Nucleus accumbens (tissue), 56 donors: ENCODE measurements at places on chromosomes 4 and X.
A peak's percentile ranks its signal among the peaks of the same experiment; 100 is the strongest.

- no peak for DNase-seq
Observed at GRCh38 chr4:182303847-182304246, 60.6 kb downstream of the TENM3 start.

DNA sequence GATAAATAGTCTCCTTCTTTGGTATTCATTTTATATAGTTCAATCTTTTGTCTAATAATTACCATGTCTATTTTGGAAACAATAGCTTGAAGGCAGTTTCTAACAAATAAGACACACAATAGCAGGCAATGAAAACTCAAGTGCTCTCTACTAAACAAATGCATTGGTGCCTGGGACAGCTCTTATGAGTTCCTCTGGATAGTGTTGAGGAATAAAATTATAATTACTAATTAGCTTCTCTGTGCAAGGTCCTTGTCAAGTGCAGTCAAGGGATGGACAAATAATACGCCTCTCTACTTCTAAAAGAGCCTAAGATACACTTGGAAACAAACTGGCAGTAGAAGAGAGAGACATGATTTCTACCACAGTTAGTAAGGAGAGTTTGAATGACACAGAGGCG lies 229.0 kb upstream of the GLRA2 start:
- DNase-seq = no peak

GRCh38 chr4:8352368-8353157 lies 83.0 kb downstream of the HTRA3 start:
- no peak for DNase-seq

- DNase-seq = peak; percentile 40
Observed at GRCh38 chr4:80072744-80073472, at the start of gene ANTXR2. TSS of gene ANTXR2 (minus strand) at chr4:80073229. CDS start at chr4:80072560, 669 bp downstream.

- no peak for DNase-seq
Observed at GRCh38 chrX:57640674-57641016, 39.4 kb downstream of the NLRP2B start.

DNA sequence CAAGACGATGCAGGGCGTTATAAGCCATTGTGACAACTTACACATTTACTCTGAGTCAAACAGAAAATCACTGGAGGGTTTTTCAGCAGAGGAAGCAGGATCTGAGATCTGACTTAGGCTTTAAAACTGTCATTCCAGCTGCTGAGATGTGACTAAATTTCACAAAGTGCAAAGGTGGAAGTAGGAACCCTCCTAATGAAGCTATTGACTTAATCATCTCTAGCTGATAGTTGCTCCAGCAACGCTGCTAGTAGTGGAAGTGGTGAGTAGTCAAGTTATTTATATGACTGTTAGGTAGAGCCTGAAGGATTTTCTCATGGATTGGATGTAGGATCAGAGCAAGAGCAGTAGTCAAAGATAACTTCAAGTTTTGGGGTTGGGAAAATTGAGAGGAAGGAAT lies 218.6 kb downstream of the GRID2 start:
- DNase-seq = no peak

DNA sequence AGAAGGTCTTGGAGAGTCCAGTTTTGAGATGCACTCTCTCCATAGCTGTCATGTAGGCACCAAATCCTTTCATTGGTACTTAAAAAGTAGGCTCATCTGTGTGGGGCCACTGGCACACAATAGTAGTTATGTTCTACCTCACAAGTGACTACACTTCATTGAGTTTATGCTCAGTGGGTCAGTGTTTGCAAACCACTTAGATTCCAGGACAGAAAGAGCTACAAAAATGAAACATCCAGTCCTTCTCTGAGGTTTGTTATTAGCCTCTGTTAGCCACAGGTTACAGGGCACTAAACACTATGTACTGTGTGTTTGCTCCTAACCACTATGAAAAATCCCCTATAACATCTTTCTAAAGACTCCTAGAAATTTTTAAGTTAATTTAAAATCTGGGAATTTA lies 13.8 kb downstream of the RAB28 start:
- no peak for DNase-seq

- DNase-seq = no peak
Observed at GRCh38 chr4:761739-762138, 56.1 kb downstream of the PCGF3 start.

- DNase-seq = no peak
Observed at GRCh38 chrX:80181079-80181478, 166.5 kb downstream of the TBX22 start.

DNA sequence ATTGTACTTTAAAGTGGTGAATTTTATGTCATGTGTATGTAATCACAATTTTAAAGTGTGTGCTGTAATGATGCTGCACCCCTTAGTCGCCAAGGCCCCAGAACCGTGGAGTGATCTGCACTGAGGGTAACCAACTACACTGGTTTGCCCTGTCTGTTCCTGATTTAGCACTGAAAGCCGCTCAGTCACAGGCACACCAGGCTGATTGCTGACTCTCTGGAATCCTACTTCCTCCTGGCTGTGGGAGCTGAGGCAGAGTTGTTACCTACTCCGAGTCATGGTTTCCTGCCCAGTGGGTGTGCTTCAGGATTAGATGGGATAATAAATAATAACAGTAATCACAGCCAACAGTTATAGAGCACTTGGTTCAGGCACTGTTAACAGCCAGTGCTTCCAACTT lies 645.4 kb downstream of the BCOR start:
- DNase-seq = no peak

- DNase-seq = no peak
Observed at GRCh38 chr4:2804973-2805501, 12.2 kb downstream of the SH3BP2 start.

GRCh38 chr4:153342751-153343552 lies 1.5 kb upstream of the MND1 start:
- DNase-seq = no peak

DNA sequence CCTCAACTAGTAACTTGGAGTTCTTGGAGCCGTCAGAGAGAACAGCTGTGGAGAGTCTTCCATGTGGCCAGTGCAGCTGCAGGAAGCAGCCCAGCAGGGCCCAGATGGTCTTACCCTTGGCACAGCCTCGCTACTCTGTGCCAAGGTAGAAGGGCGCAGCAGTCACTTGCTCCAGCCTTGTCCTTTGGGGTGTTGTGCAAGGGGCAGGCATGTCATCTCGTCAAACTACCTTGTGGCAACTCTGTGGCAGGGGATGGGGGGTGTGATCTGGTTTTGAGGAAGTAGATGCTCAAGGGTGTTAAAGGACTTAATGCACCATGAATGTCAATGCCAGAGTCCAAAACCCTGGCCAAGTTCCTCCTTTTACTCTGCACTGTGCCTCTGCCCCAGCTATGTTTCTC lies 34.2 kb upstream of the TBC1D14 start:
- peak; percentile 34 for DNase-seq

- DNase-seq = no peak
Observed at GRCh38 chr4:90582087-90582486, 454.9 kb downstream of the CCSER1 start.

- DNase-seq = no peak
Observed at GRCh38 chr4:159229164-159229563, 126.3 kb downstream of the RAPGEF2 start.

GRCh38 chrX:40076750-40077575 lies 20.8 kb downstream of the BCOR start:
- no peak for DNase-seq

DNA sequence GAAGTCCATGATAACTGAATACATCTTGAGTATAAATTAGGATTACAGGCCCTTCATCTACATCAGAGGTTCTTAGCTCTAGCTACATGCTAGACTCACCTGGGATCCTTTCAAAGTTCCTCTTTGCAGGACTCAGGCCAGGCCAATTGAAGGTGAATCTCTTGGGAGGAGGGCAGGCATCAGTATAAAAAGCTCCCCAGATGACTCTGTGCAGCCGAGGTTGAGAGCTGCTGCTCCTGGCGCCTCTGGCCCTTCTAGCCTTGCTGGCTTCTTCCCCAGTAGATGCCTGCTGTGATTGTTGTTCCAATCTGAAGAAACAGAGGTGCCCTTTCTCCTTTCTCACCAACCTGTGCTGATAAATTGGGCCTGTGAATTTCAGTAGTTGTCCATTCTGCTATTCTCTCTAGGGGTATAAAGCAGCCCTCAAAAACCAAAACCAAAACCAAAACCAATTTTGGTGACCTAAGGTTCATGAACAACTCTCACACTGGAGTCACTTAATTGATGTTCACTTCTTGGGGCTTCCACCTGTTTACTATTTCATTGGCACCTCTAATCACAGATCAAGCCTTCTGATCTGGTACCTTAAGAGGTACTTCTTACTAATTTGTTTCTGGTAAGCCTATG lies 78.7 kb downstream of the SUPT20HL2 start:
- no peak for DNase-seq

DNA sequence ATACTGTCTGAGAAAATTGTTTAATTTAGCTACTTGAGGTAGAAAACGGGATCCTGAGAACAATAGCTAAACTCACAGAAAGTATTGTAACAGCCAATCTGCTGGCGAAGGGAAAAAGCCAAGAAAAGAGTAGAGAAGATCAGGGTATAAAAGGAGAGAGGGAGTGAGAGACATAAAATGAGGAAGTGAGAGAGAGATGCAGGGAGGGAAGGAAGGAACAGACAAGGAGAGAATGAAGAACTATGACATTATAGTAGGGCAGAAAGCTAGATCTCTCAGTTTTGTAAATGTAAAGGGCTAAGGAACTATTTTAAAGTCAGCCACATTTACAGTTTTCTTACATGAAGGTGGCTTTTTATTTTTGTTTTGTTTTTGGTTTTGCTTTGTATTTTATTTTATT lies 1.6 kb upstream of the GIMD1 start:
- no peak for DNase-seq

DNA sequence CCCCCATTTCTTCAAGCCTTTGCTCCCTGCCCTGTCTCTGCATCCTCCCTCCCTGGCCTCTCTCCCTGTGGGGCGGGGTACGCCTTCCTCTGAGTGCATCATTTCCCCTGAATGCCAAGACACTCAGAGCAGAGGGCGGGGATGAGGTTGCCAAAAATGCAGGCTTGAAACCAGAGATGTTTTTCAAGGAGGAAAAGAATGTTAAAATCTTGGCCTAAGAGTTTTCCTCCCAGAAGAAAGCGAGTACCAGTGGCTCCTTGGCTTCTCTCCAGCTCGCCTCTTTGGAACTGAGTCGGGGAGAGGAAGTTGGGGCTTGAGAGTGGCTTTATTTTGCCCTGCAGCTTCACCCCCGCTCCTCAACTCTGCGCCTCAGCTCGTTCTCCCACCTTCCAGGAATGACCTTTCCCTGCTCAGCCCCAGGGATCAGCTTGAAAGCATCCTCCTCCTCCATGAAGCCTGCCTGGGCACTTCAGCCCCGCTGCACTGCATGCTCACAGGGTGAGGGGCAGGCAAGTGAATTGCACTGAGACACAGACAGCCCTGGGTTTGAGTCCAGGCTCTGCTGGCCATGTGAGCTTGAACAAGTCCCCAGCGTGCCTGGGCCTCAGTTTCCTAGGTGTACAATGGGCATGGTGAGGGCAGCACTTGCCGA lies 57.5 kb upstream of the SORCS2 start:
- DNase-seq = no peak

DNA sequence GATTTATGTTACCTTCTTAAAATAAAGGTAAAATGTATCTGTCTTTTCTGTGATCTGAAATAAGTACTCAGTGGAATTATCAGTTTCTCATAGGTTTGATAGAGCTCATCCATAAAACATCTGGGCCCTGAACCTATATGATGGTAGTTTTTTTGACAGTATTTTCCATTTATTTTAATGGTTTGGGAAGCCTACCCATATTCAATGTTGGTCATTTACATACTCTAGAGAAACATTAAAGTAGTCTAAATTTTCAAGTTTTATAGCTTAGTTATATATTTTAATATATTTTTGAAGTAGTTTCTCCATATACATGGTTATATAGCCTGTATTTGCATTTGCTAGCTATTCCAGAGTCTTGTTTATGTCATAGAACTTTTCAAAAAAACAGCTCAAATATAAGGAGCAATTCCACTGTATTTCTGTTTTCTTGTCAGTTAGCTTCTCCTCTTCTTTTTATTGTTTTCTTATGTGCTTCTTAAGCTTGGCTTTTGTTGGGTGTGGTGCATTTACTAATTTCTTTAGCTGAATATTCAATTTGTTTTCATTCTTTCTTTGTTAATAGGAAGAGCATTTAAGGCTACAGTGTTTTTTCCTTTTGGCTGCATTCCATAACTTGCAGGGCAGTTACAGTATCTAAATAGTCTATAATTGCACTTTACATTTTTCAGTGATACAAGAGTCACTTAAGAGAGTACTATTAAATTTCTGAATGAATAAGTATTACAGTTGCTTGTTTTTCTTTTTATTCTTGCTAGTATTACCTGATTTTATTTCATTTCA lies 181.4 kb downstream of the DKK2 start:
- no peak for DNase-seq

- DNase-seq = no peak
Observed at GRCh38 chrX:115531818-115532403, 29.1 kb upstream of the PLS3 start.

DNA sequence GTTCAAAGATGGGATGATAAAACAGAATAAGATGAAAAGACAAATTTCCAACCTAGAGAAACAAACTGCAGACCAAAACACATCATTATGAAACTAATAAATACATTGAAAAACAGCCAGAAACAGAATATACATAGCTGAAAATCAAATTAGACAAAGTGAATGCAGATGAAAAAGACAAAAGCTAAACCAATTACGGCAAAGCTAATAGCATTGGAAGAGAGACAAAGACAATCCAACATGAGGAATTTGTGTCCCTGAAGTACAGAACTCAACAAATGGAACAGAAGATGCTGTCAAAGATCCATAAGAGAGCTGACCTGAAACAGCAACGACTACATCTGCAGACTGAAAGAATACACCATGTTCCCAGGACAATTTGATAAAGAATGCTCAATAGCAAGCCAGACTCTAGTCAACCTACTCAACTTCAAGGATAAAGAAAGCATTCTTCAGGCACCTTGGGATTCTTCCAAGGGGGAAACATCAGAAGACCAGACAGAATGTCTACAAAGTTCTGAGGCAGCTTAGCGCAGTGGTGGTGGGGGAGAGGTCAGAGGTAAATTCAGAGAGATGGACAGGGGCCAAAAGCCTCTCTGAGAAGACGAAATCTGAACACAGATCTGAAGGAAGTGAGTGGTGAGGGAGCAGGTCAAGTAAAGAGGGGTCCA lies 27.4 kb upstream of the IRAK1 start:
- no peak for DNase-seq

GRCh38 chrX:103614999-103615398 lies 7.2 kb downstream of the TCEAL3 start:
- DNase-seq = no peak

- no peak for DNase-seq
Observed at GRCh38 chr4:38343608-38344007, 320.4 kb upstream of the KLF3 start.

DNA sequence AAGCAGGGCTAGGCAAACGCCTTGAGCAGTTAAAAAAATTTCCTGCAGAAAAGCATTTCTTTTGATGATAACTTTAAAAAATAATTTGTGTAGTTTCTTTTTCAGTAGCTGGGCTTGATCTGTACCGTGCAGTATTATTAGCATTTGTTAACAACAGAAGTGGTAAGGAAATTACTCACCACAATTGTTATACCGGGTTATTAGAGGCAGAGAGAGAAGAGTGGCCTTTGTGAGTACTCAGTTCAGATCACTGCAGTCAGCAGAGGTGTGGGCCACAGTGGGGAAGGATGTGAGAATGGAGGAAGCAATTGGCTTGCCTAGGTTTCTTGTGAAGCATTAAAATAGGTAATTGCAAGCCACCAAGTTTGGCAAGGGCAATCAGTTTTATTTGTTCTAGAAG lies 14.3 kb upstream of the IL21 start:
- no peak for DNase-seq

- DNase-seq = no peak
Observed at GRCh38 chr4:81130569-81130968, 84.5 kb downstream of the PRKG2 start.
